H7 (cell line): ENCODE measurements at places on chromosomes 13 and 19. TPM values are rescaled to one million over a fixed set of nuclear protein-coding genes. Genes with fewer than 3 reads are reported as not detected.

Gene CGB1
- not detected in 2 replicates for total RNA-seq

DNA sequence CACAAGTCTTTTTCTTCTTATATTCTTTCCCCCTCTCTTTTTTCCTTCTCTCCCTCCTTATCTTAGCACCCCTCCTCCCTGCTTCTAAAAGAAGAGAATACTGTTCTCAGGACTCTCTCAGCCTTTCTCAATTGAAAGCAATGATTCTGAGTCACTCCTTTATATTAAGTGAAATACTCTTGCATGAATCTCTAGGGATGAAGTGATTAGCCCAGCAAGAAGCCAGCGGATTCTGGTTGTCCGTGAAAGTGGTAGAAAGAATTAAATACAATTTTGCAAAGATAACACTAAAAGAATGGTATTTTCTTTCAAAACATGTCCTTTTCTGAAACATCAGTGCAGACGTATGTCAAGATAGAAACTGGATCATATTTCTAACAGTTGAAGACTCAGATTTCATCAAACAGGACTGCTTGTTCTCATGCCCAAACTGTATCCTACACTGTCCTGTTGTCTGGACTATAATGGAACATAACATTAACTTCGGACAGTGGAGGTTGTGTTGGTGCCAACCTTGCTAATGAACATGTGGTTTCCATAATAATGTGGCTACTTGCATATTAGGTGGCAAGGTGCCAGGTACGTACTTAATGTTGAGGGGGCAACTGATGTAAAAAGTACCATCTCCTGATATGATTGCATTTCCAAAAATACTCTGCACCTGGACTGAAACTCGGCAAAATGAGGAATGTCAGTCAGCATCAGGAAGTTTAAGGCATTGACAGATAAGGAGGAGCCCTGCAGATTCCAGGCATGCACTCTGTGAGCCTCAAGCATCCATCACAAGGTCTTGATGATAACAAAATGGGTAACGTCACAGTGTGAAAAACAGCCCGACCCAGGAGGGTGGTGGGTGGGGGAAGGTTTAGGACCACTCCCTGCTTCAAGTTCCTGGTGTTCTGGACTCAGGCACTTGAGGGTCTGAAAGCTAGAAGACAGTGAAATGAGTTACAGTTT, 357.2 kb downstream of the DLEU7 start:
- DNase-seq: no peak

DNA sequence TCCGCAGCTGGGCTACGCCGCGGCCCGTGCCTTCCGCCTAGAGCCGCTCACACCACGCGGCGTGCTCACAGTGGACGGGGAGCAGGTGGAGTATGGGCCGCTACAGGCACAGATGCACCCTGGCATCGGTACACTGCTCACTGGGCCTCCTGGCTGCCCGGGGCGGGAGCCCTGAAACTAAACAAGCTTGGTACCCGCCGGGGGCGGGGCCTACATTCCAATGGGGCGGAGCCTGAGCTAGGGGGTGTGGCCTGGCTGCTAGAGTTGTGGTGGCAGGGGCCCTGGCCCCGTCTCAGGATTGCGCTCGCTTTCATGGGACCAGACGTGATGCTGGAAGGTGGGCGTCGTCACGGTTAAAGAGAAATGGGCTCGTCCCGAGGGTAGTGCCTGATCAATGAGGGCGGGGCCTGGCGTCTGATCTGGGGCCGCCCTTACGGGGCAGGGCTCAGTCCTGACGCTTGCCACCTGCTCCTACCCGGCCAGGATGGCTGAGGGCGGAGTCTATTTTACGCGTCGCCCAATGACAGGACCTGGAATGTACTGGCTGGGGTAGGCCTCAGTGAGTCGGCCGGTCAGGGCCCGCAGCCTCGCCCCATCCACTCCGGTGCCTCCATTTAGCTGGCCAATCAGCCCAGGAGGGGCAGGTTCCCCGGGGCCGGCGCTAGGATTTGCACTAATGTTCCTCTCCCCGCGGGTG, 7.4 kb downstream of the DBP start:
- DNase-seq: peak; percentile 97

DNA sequence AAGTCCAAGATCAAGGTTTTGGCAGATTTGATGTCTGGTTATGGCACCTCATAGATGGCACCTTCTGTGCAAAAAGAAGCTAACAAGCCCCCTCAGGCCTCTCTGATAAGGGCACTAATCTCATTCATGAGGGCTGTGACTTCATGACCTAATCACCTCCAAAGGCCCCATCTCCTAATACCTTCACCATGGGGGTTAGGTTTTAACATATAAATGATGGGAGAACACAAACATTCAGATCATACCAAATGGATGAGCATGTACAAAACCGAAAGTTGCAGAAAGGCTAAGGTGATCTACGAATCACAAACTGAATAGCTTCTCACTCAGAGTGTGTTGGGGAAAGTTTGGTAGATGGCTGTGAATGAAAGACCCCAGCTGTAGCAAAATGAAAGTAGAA, 217.4 kb downstream of the TBC1D4 start:
- peak; percentile 7 for DNase-seq

- DNase-seq: no peak
Measured at GRCh38 chr19:4974880-4975469, 6.1 kb downstream of the KDM4B start.

GRCh38 chr19:23867895-23868294, 46.8 kb upstream of the ZNF726 start:
- no peak for DNase-seq

GRCh38 chr13:59182241-59182640, 981.5 kb downstream of the DIAPH3 start:
- DNase-seq: no peak

Gene RHPN2
- total RNA-seq: 26.6 and 27.0 TPM in 2 replicates

Gene EPS8L1
- total RNA-seq: 20.0 and 22.9 TPM in 2 replicates

- DNase-seq: no peak
Measured at GRCh38 chr19:42467183-42467760, 24.5 kb upstream of the CXCL17 start.

Gene PRODH2
- not detected in 2 replicates for total RNA-seq

- no peak for DNase-seq
Measured at GRCh38 chr13:98240135-98240534, 63.1 kb upstream of the RNF113B start.

- DNase-seq: peak; percentile 97
Measured at GRCh38 chr19:3606690-3607289, at the start of gene TBXA2R. Gene TBXA2R, minus strand, starts transcription at chr19:3606875. Its CDS starts 6,241 bp downstream, at chr19:3600634.

DNA sequence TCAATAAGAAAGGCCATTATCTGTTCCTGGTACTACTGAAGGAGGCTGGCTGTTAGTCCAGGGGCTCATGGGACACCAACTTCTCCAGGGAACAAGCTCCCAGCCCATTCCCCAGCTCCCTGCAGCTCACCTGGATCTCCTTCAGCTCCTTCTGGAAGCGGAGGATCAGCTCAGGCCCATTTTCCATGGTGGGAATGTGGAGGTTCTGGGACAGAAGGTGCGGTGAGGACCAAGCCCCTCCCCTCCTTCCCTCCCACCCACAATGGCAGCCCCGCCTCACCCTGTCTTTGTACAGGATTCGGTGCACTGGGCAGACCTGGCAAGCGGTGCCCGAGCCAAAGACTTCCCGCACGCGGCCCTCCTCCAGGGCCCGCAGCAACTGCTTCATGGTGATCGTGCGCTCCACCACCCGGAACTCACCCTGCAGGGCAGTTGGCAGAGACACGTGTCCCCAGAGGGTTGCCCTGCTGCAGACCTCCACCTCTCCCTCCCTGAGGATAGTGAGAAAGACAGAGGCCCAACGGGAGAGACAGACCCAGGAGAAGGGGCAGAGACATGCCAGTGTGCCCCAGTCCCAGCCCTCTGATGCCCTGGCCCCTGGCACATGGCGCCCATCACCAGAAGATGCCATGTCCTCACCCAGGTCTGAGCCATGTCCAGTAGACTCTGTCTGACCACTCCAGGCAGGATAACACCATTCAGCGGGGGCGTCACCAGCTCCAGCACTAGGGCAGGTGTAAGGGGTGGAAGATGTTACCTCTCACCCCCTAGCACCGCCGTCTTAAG, 14.3 kb downstream of the BCAT2 start:
- DNase-seq: peak; percentile 39

Gene DPF1
- total RNA-seq: 3.0 and 5.5 TPM in 2 replicates

GRCh38 chr19:51226067-51226466, 1.2 kb downstream of the CD33 start:
- DNase-seq: no peak

Gene RELB
- total RNA-seq: 2.7 and 4.1 TPM in 2 replicates

Gene ZNF497
- total RNA-seq: 3.0 and 3.2 TPM in 2 replicates

GRCh38 chr19:55370305-55370988, at the start of gene IL11:
Gene IL11, minus strand, starts transcription at chr19:55370463. Its CDS starts 153 bp downstream, at chr19:55370310.
- DNase-seq: no peak

DNA sequence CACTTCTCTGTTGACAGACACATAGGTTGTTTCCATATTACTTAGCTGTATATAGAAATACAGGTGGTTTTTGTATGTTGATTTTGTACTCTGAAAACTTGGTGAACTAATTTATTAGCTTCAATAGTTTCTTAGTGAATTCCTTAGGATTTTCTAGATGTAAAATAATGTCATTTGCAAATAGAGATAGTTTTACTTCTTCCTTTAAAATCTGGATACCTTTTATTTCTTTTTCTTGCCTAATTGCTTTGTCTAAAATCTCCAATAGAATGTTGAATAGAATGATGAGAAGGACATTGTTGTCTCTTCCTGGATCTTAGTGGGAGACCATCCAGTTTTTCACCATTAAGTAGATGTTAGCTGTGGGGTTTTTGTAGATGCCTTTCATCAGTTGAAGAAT, 18.7 kb downstream of the RB1 start:
- no peak for DNase-seq

- DNase-seq: peak; percentile 100
Measured at GRCh38 chr19:18160971-18161635, 8.1 kb downstream of the PIK3R2 start.

GRCh38 chr13:42174344-42175162, 97.4 kb upstream of the AKAP11 start:
- no peak for DNase-seq

- no peak for DNase-seq
Measured at GRCh38 chr13:23321535-23322241, 111.8 kb downstream of the SACS start.

GRCh38 chr19:33778089-33778791, 18.4 kb upstream of the KCTD15 start:
- DNase-seq: peak; percentile 99

GRCh38 chr13:74476788-74477187, 342.6 kb upstream of the KLF12 start:
- no peak for DNase-seq

DNA sequence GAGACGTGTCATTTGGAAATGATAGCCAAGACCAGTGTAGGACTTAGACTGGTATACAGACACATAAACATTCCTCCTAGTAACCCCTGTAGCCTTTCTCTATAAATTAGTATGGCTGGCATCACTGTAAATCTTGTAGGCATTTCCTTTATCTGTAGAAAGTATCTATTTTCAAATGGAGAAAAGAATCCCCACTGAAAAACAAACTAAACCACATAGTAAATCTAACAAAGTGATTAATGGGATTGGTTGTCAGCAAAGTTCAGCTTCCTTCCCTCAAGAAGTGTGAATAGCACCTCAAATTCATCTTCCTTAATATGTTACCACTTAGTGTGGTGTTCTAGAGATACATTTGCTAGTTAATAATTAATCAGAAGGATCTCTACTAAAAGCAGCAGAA, 119.4 kb upstream of the NBEA start:
- no peak for DNase-seq

Gene PTH2
- total RNA-seq: not detected in 2 replicates

- no peak for DNase-seq
Measured at GRCh38 chr13:92179223-92179622, 780.8 kb downstream of the GPC5 start.

DNA sequence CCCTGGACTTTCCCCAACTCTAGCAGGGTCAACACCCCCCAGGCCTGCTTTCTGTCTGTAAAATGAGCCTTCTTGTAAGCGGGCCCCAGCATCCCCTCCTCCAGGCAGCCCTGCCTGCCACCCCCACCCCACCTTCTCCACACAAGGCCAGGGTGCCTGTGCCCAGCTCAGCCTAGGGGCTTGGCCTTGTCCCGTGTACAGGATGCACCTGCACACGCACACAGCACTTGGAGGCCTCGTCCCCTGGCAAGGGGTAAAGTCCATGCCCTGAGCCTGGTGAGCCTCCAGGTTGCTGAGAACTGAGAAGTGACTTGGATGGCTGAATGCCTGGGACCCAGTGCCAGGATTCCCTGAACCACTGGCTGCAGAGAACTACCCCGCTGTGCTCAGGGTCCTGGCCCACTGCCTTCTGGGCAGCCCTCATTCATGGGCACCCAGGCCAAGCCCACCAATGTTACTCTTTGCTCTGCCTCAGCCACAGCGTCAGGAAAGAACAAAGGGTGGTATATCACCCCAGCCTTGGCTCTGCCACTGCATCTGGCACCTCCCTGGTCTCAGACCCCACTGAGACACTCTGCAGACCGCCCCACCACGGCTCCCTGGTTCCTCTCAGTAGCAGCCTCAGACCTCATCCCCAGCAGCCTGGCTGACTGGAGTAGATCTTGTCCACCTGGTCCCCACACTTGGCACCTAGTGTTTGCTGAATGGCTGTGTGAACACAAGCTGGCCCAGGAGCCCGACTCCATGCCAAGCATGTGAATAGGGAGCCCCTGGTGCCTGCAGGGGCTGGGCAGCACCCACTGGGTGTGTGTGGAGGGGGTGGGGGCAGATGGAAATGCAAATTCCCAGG, 1.8 kb upstream of the TM6SF2 start:
- peak; percentile 36 for DNase-seq

- DNase-seq: no peak
Measured at GRCh38 chr13:102333320-102334198, 68.3 kb downstream of the FGF14 start.

DNA sequence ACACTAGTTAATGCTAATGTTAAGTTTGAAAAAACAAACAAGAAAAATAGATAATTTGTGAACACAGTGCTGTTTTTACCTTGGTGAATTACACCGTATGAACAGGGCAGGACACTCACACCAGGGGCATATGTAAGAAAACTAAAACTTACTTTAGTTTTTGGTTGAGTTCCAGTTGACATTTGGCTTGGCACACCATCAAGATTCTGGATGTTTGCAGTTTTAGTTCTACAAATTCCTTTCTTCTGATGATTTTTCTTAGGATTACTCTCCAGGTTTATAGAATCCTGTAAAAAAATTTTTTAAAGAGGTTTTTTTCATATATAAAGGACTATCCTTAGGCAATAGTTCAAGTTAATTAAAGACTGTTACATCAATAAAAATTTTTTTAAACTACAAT, 238.5 kb upstream of the STARD13 start:
- no peak for DNase-seq

Gene DDX39A
- 94.6 and 131 TPM in 2 replicates for total RNA-seq

DNA sequence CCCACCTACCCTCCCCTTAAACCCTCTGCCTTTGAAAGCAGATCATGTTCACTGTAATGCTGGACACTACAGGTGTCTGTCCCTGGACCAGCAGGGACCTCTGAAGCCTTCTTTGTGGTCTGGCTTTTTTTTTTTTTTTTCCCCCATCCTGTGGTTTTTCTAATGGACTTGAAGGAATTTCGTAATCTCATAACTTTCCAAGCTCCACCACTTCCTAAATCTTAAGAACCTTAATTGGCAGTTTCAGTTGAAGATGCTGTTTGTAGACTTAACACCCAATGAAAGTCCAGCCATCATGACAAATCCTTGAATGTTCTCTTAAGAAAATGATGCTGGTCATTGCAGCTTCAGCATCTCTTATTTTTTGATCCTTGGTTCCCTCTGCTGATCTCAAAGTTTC, 45.0 kb upstream of the LRCH1 start:
- DNase-seq: no peak
